ENCODE measurements at places on chromosomes 1 and 21.

- no peak for DNase-seq
Measured at GRCh38 chr1:228145463-228146416, 4.0 kb upstream of the GJC2 start.

- DNase-seq: peak; percentile 88
Measured at GRCh38 chr1:153533689-153534201, 2.0 kb downstream of the S100A6 start.

DNA sequence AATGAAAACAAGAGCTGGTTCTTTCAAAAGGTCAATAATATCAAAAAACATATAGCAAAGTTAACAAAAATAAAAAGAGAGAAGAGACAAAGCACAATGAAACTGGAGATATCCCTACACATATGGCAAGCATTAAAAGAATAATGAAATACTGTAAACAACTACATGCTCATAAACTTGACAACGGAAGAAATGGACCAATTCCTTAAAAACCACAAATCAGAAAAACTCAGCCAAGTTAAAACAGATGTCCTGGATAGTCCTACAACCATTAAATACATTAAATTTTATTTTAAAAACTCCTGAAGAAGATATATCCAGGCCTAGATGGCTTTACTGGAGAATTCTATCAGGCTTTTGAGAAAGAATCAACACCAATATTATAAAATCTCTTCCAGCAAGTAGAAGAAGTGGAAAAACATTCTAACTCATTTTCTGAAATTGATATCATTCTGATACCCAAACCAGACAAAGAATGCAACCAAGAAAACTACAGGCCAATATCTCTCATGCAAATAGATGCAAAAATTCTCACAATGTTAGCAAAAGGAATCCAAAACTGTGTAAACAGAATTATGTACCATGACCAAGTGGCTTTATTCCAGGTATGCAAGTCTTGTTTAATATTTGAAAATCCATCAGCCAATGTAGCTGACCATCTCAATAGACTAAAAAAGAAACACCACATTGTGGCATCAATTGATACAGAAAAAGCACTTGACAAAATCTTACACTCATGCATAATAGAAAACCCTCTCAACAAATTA is 56.1 kb upstream of the LRRC7 start:
- no peak for DNase-seq

- no peak for DNase-seq
Measured at GRCh38 chr21:43352568-43353281, 74.2 kb downstream of the SIK1 start.

DNA sequence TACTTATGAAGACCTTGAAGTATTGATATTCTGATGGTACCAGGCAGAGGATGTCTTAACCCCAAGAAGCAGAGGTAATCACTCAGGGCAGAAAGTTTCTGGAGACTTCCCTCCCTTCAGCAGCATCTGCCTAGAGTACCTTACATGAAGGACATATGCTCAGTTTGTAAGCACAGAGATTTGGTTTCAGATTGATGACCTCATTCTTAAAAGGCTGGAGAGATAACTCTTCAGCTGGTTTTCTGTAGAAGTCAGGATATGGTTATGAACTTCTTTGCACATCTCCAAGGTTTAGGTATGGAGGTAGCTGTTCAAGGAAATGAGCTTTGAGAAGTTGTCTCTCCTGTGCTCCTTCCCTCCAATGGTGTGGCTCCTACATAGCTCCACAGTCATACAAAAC is 148.7 kb downstream of the HHIPL2 start:
- DNase-seq: no peak

- DNase-seq: no peak
Measured at GRCh38 chr1:67226688-67227087, 60.4 kb downstream of the IL23R start.

- DNase-seq: no peak
Measured at GRCh38 chr1:25760871-25761270, 39.1 kb upstream of the SELENON start.

DNA sequence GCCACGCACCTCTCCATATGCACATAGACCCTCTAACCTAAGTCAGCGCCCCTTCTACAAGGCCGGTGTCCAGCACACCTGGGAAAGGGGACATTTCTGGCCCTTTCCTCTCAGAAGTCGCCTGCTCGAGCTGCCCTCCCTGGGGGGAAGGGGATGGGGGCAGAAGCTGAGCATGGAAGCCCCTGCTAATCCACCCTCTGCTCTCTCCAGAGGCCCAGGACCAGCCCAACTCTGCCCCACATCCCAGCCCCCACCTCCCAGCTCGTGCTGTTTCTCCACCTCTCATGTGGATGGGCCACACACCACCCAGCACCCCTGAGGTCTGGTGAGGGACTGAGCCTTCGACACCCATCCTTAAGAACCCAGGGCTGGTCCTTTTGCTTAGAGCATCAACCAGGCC is 14.8 kb downstream of the TNFRSF1B start:
- no peak for DNase-seq

- DNase-seq: no peak
Measured at GRCh38 chr21:45530423-45531113, 11.7 kb downstream of the SLC19A1 start.

- DNase-seq: no peak
Measured at GRCh38 chr1:113913887-113914664, 8.9 kb downstream of the DCLRE1B start.

- DNase-seq: no peak
Measured at GRCh38 chr1:3067301-3067670, 1.7 kb upstream of the PRDM16 start.

DNA sequence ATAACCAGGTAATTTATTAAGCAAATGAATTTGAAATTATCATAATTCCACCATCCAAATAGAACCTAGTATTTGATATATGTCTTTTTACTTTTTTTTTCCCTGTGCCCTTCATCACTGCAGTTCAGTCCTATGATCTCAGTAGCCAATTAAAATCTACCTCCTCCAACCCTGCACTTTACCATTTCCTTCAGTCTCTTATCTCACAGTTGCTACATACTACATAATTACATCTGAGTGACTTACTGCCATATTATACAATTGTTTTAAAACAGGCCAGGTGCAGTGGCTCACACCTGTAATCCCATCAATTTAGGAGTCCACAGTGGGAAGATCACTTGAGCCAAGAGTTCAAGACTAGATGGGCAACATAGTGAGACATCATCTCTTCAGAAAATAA is 73.2 kb downstream of the PRKACB start:
- no peak for DNase-seq

GRCh38 chr1:238777551-238777950 is 608.8 kb upstream of the CHRM3 start:
- no peak for DNase-seq

GRCh38 chr1:75768016-75768415 is 18.0 kb upstream of the RABGGTB start:
- DNase-seq: no peak

DNA sequence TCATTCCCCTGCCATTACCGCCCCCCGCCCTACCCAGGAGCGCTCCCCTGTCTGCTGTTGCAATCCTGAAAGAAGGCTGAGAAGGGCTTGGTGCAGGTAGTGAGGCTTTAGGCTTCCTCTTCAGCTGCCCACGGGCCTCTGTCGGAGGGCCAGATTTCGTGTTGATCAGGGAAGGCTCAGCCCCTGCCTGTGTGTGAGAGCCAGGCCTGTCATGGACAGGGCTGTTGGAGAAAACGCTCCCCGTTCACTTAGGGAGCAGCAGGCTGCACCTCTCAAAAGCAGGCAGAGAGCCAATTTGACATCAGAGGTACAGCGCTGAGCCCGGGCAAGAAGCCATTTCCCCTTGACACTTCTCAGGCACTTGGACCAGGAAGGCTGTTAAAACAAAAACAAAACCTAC is 19.0 kb downstream of the TEX35 start:
- DNase-seq: peak; percentile 46

DNA sequence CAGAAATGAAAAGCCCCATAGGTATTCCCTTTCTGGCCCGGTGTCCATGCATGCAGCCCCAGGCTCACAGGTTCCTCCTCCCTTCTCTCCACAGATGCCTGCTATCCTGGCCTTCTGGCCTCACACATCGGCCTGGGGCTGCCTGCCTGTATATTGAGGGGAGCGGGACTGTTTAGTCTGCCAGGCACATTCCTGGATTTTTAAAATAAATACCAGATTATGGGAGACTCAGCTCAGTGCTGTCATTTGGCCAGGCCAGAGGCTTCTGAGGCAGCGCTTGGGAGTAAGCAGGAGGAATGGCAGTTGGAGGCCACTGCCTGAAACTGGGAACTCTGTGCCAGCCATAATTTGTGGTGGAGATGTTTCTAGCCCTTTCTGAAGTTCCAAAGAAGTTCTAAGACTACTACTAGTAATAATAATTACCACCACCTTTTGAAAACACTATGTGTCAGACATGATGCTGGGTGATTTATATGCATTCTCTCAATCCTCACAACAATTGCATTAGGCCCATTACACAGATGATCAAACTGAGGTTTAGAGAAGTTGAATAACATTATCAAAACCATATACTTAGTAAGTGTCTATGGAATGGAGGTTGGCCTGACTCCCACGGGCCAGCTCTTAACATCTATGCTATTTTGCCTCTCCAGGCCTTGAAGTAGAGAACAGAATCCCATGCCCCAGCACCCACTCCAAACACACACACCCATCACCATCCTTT is 107.6 kb downstream of the PLXNA2 start:
- DNase-seq: peak; percentile 13

DNA sequence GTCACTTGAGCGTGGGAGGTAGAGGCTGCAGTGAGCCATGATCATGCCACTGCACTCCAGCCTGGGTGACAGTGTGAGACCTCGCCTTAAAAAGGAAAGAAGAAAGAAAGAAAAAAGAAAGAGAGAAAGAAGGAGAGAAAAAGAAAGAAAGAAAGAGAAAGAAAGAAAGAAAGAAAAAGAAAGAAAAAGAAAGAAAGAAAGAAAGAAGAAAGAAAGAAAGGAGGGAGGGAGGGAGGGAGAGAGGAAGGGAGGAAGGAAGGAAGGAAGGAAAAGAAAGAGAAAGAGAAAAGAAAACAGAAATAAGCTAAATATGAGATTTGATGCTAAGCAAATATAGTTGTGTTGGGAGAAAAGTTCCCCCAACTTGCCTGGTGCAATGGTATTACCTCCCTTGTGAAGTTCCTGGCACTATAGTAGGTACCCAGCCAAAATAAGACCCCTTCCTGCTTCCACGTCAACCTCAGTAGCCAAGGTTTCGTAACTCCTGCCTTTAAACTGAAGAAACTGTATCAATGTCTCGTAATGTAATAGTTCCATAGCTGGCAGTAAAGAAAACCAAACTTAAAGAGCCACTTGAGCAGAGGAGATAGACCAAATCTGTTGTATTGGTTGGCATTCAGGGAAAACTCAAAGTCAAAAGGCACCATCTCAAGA is 88.1 kb upstream of the HNRNPU start:
- DNase-seq: no peak

DNA sequence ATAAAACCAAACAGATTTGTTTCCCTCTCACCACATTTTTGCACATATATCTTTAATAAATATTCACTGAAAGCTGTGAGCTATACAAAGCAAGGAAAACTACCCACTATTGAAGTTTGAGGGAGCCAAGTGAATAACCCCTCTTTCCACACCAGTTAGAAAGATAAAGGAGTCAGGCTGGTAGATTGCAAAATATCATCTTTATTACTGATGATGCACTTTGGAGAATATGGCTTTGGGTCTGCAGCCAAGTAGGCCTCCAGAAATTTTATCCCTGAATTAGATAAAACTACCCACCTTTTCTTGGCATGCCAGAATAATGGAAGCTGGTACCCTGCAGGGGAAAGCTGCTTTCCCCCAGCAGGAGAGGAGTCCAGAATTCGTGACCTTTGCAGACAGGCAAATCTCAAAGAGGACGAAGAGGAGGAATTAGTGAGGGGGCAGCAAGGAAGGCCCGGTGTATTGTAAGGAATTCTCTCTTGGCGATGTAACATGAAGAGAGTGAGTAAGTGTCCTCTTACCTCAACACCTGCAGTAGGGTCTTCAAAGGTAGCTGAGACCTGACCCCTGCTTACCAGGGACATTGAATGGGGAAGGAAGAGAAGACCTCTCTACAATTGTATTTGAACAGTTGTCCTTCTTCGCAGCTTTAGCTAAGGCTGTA is 84.7 kb downstream of the LRRC8D start:
- DNase-seq: no peak

Measured in NCI-H69 (cell line).